Stimulated activated CD4-positive, alpha-beta T cell treated with anti-CD3 and anti-CD28 coated beads, Interleukin-1b, Interleukin-23, amount 100 ng/mL, for 24 hours (primary cell): ENCODE measurements at places on chromosomes 5 and 9.

DNA sequence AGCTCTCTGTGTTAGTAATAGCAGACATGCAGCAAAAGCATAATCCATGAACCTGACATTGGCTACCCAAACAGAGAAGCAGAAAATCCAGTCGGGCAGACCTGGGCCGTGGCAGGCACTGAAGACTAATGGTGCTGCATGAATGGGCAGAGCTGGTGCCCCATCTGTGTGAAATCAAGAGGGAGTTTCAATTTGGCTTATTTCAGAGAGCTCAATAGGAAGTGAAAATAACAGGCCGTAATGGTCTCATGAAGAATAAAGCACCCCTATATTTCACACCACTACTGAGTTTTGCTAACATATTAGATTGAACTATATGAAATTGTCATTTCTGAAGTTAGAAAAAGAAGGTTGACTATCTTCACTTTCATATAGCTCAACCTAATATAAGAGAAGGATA lies 149.7 kb downstream of the ENC1 start:
- DNase-seq: no peak

- no peak for DNase-seq
Measured at GRCh38 chr9:137173796-137174664, 2.2 kb upstream of the TMEM210 start.

DNA sequence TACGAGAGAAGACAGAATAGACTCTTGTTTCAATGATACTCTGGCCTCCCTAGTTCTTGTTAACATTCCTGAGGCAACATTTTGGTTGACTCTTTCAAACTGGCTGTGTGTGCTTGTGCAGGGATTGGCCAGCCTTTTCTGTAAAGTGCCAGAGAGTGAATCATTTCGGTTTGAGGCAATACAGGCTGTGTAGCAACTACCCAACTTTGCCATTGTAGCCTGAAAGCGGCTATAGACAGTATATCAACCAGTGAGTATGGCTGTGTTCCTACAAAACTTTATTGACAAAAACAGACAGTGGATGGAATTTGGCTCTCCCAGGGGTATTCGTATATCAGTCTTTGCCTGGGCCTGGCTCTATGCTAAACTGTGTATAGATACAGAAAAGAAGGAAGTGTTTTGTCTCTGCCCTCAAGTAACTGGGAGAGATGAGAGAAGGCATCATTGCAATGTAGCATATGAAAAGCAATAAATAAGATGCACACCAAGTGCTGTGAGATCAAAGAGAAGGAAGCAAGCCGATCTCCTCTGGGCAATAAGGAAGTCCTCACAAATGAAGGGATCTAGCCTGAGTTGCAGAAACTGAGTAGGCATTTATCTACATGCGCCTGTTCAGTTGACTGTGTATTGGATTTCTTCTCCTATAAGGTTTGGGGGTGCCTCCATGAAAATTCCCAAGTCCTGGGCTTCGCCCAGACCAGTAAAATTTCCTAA lies 568.0 kb upstream of the KLF4 start:
- no peak for DNase-seq

DNA sequence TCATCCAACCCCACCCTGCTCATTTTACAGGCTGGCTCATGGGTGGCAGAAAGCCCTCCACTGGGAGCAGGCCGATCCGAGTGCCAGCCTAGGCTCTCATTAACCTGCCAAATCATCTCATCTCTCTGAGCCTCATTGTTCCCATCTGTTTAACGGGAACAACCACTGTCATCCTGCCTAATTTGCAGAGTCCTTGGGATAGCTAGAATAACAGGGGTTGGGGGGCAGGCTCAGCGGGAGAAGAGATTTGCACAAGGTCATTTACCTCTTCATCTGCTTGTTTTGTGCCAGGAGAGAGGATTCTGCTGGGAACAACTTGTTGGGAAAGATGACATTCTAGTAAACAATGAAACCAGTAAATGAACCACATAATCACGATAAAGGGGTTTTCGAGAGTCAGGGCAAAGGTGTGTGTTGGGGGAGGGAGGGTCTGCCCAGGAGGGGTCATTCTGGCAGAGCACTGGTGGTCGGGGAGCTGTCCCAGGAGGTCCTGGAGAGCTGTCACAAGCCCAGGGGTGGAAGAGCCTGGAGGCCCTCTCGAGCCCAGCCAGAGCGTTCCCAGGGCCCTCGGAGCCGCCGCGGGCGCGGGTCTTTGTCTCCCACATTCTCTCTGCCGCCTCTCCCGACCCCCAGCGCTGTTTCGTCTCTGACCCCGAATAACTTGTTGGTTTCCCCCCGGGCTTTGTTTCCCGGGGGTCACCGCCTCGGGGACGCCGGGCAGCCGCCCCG lies 22.8 kb upstream of the NDST1 start:
- no peak for DNase-seq

GRCh38 chr5:179298181-179298993 lies 46.9 kb downstream of the ADAMTS2 start:
- no peak for DNase-seq

- no peak for DNase-seq
Measured at GRCh38 chr5:160349935-160350303, 20.5 kb downstream of the C1QTNF2 start.

DNA sequence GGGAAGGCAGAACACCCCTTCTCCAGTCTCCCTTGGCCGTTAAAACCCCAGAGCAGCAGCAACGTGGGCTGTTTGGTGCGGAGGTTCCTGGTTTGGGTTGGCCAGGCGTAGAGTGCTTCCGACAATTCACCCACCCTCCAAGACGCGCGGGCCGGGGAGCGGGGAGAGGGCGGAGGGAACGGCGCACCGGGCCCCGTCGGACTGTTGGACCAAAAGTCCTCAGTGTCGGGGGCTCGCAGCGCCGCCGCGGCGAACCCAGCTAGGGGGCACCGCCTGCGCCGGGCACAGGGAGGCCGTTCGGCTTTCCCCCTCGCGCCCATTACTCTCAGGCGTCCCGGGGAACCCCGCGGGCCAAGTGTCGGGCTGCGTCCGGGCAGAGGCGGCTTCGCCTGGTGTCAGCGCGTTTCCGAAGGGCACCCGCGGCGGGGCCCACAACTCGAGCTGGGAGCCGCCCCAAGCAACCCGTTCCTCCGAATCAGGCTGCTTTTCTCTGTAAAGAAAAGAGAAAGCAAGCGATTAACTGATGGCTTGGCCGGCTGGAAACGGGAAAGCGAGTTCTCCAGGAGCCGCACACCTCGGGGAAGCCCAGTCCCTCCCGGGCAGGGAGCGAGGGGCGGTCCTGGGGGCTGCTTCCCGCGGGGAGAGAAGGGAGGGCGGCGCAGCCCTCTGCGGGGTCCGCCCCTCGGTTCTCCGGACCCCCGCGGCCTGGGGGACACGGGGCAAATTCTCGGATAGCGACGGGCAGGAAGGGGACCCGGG lies 145.5 kb downstream of the ERCC6L2 start:
- no peak for DNase-seq

DNA sequence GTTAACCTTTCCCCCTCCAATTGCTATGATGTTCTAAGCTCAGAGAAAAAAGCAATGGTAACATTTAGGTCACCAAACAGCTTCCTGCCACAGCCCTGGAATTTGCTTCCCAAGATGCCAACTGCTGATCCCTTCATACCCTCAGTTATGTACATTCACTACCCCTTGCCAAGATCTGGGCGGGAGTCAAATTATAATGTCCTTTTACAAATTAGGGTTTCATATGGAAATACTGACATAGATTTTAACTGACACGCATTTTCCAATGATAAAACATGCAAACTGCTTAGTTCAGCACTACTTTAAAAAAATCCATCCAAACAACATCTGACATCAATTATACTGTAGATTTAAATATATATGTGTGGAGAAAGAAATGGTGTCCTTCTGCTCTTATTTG lies 5.0 kb downstream of the LOX start:
- DNase-seq: no peak

DNA sequence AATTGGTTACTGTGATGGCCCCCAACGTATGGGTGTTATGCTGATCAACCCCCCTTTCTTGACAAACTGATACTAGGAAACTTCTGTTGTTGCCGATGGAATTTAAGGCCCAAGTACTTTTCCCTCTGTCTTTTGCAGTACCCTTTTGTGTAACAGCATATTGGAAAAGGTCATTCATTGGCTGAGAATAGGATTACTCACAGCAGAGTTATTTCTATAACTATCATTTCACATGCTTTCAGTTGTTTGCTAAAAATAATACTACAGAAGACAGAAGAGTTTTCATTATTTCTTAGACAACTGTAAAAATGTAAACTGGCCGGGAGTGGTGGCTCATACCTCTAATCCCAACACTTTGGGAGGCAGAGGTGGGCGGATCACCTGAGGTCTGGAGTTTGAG lies 329.5 kb downstream of the KIAA0825 start:
- no peak for DNase-seq
